Motor neuron (in vitro differentiated cells): ENCODE measurements at places on chromosomes 7 and 10. TPM values are rescaled to one million over a fixed set of nuclear protein-coding genes. Genes with fewer than 3 reads are reported as not detected.
A peak's percentile ranks its signal among the peaks of the same experiment; 100 is the strongest.

DPYSL4 gene
- 6.2 and 11.1 TPM in 2 replicates for total RNA-seq

DNA sequence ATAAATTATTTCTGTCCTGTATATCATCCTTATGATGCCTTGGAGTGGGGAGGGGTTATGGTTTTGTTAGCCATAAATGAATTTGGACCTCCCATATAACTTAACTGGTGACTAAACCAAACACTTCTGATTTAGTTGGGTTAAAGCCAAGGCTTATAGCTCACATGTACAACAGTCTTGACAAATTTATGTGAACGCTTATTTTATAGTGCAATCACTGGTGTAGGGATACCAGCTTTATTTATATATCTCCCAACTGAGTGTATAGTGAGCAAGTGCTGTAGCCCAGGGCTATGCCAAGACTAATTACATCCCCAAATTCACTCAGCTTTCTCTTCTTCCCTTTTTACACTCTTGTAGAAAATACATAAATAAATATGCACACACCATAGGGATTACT is 956.2 kb downstream of the SORCS3 start:
- ATAC-seq, result peak; percentile 32

- no peak for ATAC-seq
These were observed 6.6 kb downstream of the LRRC18 start for GRCh38 chr10:48932831-48933664.

TAS2R60 gene
- not detected in 2 replicates for total RNA-seq

NRAP gene
- not detected in 2 replicates for total RNA-seq

GRCh38 chr7:114931656-114932011 is 9.7 kb downstream of the MDFIC start:
- no peak for ATAC-seq

C10orf53 gene
- 0.15 TPM in 1 of 2 replicates, not detected in the other for total RNA-seq

DNA sequence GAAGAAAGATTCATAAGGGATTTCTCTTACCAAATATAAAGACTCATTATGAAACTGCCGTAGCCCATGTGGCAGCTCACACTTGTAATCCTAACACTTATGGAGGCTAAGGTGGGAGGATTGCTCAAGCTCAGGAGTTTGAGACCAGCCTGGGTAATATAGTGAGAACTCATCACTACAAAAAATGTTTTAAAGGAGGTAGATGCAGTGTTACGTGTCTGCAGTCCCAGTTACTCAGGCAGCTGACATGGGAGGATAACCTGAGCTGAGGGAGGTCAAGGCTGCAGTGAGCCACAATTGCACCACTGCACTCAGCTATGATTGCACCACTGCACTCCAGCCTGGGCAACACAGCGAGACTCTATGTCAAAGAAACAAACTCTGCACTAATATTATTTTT is 18.1 kb upstream of the DNA2 start:
- ATAC-seq, result no peak

DNA sequence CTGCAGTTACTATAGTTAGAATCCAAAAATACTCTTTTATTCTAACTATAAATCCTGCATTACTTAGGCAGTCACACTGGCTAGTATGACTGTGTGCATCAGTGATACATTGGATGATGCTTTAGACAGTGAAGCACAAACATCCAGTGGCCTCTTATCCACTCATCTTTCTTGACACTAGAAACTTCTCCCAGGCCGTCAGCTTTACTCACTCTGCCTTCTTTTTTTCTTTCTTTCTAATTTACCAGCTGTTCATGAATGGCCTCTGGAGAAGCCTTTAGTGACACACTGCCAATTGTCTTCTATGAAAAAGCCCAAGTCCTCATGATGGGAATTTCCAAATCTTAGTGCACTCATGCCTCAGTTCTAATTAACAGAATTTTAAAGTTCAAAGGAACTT is 26.2 kb upstream of the C10orf90 start:
- ATAC-seq, result peak; percentile 16

DNA sequence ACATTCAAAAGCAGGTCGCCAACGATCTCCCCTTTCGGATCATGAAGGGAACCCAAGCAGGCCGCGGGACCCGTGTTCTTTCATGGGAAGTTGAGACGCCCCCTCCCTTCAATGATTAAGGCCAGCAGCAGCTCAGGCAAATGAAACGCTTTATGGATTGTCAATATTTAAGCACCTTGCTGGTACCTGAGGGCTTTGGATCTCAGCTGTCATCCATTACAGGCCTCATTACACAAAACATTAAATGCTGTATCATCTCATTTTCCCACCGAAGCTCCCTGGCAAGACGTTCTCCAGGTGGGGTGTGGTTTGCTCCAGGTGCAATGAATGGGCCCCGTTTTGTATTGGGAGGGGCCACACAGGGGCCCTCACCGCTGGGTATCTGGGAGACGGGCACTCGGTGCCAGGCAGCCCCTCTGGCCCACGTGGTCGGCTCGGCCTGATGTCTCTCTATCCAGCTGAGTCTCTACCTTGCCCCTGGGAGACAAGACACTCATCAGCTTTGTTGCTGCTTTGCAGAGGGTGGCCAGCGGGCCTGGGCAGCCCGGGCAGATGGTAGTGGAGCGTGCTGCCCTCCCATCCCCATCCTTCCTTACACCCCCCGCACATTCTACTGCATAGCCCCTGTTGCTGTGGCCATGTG is 456.1 kb upstream of the FOXK1 start:
- no peak for ATAC-seq

CCL24 gene
- total RNA-seq, result not detected in 2 replicates

DNA sequence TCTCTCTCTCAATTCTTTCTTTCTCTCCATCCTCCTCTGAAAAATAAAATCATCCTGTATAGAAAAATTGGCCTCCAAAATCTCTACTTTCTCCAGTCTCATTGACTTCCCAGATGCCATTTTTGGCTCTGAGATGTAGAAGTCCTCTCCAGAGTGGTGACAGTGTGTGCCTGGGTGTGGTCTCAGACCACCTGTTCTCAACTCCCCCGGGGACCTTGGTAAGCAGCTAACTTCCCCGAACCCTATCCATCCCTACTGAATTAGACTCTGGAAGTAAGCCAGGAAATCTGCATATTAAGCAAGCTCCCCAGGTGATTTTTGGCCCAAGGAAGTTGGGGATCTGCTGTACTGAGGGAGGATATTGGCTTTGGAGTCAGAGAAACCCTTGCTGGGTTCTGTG is 120.5 kb downstream of the WDR11 start:
- no peak for ATAC-seq

GRCh38 chr10:93154531-93154930 is 80.8 kb downstream of the CYP26A1 start:
- no peak for ATAC-seq

GRCh38 chr7:29805886-29806207 is 461 bp upstream of the WIPF3 start:
- no peak for ATAC-seq

PLXNA4 gene
- 3.3 and 3.4 TPM in 2 replicates for total RNA-seq

SPDYE9 gene
- total RNA-seq, result 0.49 and 0.81 TPM in 2 replicates

GRCh38 chr10:91820144-91820543 is 21.9 kb downstream of the TNKS2 start:
- no peak for ATAC-seq

- ATAC-seq, result no peak
These were observed 3.2 kb downstream of the NYAP1 start for GRCh38 chr7:100486753-100487446.

DNA sequence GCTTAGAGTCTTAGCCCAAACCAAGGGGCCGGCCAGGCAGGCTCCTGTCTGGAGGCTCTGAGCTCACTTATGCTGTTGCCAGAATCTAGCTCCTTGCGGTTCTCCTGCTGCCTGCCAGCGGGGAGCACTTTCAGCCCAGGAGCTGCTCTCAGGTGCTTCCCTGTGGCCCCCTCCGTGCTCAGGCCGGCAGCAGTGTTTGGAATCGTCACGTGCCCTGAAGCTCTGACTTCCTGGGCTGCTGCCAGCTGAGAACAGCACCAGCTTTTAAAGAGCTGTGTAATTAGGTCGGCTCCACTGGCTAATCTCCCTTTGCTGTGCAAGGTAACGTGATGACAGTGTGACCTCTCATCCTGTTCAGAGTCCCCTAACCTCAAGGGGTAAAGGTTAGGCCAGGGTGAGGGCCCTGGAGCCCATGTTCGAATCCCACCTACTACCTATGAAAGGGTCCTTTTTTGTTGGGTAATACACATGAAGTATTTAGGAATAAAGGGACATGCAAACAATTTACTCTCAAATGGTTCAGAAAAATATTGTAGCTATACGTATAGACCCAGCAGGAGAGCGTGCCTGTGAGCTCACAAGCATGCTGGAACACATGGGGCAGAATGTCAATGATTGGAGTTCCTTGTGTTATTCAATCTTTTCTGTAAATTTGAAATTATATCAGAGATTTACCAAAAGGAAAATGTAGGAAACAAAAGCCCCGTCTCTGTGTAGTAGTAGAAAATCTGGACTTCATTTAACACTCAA is 16.6 kb downstream of the ZNF862 start:
- peak; percentile 90 for ATAC-seq

- ATAC-seq, result no peak
These were observed 24.0 kb downstream of the HOXA1 start for GRCh38 chr7:27071622-27072390.

- no peak for ATAC-seq
These were observed 85.5 kb upstream of the ABI1 start for GRCh38 chr10:26946102-26946811.

- ATAC-seq, result no peak
These were observed 80.0 kb downstream of the MLLT10 start for GRCh38 chr10:21614000-21614399.

DNA sequence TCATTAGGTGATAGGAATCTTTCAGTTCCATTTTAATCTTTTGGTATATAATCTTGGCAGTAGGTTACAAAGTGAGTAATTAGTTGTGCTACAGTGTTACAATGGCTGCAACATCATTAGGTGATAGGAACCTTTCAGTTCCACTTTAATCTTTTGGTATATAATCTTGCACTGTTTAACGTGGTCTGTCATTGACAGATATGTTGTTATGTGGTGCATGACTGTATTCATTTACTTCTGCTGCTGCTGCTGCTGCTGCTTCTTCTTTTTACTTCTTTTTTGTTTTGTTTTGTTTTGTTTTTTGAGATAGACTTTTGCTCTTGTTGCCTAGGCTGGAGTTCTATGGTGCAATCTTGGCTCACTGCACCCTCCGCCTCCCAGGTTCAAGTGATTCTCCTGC is 28.6 kb downstream of the ST7 start:
- ATAC-seq, result no peak

GRCh38 chr10:129777687-129778086 is 186.4 kb downstream of the EBF3 start:
- ATAC-seq, result no peak

GRCh38 chr7:129383542-129384132 is 50.6 kb upstream of the STRIP2 start:
- ATAC-seq, result no peak

PI4K2A gene
- total RNA-seq, result 44.1 and 46.8 TPM in 2 replicates

DNA sequence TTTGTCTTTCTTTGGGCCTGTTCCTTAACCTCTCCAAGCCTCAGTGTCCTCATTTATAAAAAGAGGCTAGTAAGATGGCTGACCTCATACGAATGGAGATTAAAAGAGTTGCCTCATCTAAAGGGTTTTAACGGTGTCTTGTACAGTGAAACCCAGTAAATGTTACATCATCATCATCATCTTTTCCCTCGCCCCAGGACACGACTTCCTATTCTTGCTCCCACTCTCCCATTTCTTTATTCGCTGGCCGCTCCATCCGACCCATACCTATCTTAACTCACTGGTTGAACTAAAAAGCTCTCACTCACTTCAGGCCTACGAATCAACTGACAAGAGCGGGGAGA is 554 bp downstream of the FRA10AC1 start:
- ATAC-seq, result peak; percentile 43

DNA sequence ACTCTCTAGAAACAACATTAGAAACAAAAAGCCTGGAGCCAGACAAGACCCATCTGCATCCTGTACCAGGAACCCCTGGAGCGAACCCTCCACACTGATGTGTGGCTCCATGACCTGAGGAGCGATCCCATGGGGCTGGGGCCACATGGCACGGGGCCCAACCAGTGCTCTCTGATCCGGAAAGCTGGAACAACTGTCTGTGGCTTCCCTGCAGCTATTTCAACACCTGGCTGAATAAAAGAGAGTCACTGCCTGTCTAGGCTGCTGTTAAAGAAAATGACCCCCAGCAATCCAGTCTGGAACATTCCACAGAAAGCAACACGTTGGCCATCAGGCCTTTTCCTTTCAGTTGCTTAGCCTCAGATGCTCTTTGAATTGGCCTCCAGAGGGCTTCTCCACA is 20.9 kb downstream of the UROS start:
- no peak for ATAC-seq

GRCh38 chr7:29839302-29839701 is 33.0 kb downstream of the WIPF3 start:
- peak; percentile 97 for ATAC-seq

GRCh38 chr10:121832647-121833046 is 95.2 kb downstream of the ATE1 start:
- ATAC-seq, result no peak

GRCh38 chr7:118870187-118870586 is 645.7 kb downstream of the ANKRD7 start:
- ATAC-seq, result no peak

- ATAC-seq, result no peak
These were observed 41.2 kb downstream of the WIPF3 start for GRCh38 chr7:29847496-29847895.

DNA sequence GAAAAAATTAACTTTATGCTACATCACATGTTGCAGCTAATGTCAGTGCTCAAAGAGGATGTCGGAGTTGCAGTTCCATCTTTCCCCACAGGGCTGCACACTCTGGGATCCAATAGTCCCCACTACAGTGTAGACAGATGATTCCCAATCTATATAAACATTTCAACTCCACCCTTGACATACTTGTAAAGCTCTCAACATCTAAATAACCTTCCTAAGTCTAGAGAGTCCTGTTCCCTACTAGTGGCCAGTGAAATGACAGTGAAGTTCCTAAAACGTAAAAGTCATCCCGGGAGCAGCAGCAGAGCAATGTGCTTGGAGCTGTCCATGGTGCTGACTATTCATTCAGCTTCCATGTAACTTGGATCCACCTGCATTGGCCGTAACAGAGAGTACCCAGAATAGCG is 145.1 kb downstream of the GRM8 start:
- ATAC-seq, result peak; percentile 95

- ATAC-seq, result no peak
These were observed 22.0 kb upstream of the PDGFA start for GRCh38 chr7:541661-542060.

GRCh38 chr10:51421853-51422252 is 277.5 kb downstream of the CSTF2T start:
- ATAC-seq, result no peak

DNA sequence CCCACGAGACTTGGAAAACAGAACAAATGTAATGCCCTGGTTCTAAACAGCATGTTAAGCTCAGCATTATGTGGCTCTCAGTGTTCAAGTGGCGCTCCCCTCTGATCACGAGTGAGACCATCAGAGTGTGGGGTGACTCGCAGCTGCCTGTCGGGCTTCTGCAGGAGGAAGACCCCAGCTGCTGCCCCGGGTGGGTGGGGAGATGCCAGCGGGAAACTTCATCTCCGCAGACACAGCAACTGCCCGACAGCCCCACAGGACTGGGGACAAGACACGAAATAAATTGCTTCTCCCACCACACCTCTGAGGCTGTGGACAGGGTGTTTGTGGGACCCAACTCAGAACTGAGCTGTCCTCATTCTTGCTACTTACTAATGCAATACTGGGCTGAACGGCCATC is 126.3 kb upstream of the KIF5B start:
- ATAC-seq, result no peak

- no peak for ATAC-seq
These were observed 124.3 kb downstream of the NEURL1 start for GRCh38 chr10:103617602-103618385.

PHKG1 gene
- 1.0 and 1.6 TPM in 2 replicates for total RNA-seq

- no peak for ATAC-seq
These were observed 5.3 kb downstream of the EN2 start for GRCh38 chr7:155463114-155463811.
